ENCODE measurements at places on chromosomes 13 and 19. TPM values are rescaled to one million over a fixed set of nuclear protein-coding genes. Genes with fewer than 3 reads are reported as not detected.
A peak's percentile ranks its signal among the peaks of the same experiment; 100 is the strongest.

- no peak for DNase-seq
These were observed 9.6 kb downstream of the C19orf53 start for GRCh38 chr19:13783565-13784500.

The MAP2K2 gene
- polyA plus RNA-seq: 119 TPM

GRCh38 chr19:35115177-35115951 lies at the start of gene FXYD3:
Gene FXYD3, plus strand, starts transcription at chr19:35115823. Its CDS starts 3,554 bp downstream, at chr19:35119377.
- no peak for DNase-seq

GRCh38 chr19:58033741-58034476 lies at the start of gene ZSCAN1:
Gene ZSCAN1, plus strand, starts transcription at chr19:58034025. Its CDS starts 3,812 bp downstream, at chr19:58037837.
- DNase-seq: peak; percentile 50

- no peak for DNase-seq
These were observed 628.8 kb downstream of the SLITRK6 start for GRCh38 chr13:85170372-85170771.

DNA sequence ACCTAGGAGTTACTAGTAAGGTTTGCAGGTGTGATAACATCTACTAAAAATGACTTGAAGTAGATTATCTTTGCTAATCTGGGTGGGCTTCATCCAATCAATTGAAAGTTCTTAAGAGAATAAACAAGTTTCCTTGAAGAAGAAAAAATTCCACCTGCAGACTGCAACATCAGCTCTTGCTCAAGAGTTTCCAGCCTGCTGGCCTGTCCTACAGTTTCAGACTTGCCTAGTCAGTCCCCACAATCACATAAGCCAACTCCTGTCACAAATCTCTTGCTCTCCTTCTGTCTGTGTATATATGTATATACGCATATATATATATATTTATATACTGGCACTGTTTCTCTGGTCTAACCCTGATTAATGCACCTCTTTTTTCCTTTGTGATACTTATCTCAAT lies 67.3 kb upstream of the ITM2B start:
- DNase-seq: no peak

- no peak for DNase-seq
These were observed 84.9 kb downstream of the GNG7 start for GRCh38 chr19:2617393-2618165.

The TMEM38A gene
- 127 TPM for polyA plus RNA-seq

DNA sequence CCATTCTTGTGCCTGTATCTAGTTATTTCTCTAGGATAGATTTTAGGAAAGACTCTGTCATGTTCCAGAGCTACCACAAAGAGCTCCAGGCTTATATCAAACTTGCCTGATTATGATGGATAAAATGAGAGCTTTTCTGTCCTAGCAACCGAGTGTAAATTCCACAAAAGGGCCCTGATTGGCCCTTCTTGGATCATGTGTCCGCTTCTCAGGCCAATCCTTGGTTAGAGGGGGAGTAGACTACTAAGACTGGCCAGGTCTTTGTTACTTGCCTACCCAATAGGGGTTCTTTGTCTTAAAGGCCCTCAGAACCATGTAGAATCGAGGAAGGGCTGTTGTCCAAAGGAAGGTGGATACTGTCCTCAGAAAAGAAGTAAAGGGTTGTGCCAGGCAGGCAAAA lies 2.4 kb downstream of the DHX34 start:
- no peak for DNase-seq

DNA sequence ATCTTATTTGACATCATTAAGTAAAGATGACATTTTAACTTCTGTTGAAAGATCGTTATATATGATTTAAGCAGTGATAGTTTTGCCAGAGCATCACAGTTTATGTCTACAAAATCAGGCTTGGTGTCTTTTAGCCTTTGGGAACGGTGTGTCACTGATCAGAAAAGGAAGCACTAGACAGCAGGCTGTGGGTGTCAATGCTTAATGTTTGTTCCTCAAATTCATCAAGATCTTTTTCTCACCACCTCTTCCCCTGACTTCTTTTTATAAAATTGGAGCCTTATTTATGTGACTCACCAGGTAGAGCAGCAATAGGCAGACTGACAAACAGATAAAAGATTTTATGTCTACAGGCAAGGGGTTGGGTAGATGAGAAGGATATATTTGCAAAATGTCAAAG lies 1558.5 kb downstream of the EFNB2 start:
- DNase-seq: no peak

The HPN gene
- polyA plus RNA-seq: 0.23 TPM

The ISOC2 gene
- polyA plus RNA-seq: 36.2 TPM

GRCh38 chr19:44770550-44771257 lies 7.0 kb upstream of the CBLC start:
- no peak for DNase-seq

- DNase-seq: no peak
These were observed 359.2 kb downstream of the IRS2 start for GRCh38 chr13:109427148-109427547.

- no peak for DNase-seq
These were observed 4.5 kb upstream of the BAX start for GRCh38 chr19:48950159-48950558.

DNA sequence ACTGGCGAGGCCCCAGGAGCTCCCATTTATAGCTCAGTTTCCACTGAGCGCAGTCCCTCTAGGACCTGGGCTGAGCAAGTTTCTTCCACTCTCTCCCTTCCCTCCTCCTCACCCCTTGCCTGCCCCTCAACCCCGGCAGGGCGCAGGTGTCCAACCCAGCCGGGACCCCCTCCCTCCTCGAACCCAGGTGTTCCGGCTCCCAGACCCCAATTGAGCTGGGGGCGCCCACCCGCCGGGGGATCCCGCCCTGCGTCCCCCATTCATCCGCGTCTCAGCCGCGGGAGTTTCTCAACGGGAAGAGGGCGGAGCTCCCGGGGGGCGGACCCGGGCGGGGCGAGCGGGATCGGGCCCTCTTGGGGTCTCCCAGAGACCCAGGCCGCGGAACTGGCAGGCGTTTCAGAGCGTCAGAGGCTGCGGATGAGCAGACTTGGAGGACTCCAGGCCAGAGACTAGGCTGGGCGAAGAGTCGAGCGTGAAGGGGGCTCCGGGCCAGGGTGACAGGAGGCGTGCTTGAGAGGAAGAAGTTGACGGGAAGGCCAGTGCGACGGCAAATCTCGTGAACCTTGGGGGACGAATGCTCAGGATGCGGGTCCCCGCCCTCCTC lies at the start of gene KIRREL2:
Gene KIRREL2, plus strand, starts transcription at position 366 of the 604 bp plus-strand sequence. Its CDS starts 209 bp downstream, at position 575.
- DNase-seq: no peak

DNA sequence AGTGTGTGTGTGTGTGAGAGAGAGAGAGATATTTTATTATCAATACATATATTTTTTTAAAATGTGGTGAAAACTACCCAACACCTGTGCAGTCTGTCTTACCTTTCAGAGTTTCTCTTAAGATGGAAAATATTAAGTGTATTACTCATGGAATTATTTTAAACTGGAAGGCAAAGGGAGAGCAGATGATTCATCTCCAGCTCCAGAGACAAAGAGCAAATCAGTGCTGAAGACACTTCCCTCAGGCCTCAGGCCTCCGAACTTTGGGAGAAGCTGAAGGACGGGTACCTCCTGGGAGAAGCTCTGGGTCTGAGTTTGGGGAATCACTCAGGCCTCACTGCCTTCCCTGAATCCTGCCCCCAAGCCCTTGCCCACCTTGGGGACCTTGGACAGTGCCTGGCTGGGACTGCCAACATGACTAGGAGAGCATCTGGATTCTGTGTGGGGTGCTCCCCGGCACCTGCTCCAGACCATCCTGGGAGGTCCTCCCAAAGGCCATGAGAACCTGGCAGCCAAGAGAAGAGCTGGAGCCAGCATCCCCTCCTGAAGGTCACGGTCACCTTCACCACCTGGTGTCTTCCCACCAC lies 170.4 kb upstream of the UBL3 start:
- DNase-seq: no peak

DNA sequence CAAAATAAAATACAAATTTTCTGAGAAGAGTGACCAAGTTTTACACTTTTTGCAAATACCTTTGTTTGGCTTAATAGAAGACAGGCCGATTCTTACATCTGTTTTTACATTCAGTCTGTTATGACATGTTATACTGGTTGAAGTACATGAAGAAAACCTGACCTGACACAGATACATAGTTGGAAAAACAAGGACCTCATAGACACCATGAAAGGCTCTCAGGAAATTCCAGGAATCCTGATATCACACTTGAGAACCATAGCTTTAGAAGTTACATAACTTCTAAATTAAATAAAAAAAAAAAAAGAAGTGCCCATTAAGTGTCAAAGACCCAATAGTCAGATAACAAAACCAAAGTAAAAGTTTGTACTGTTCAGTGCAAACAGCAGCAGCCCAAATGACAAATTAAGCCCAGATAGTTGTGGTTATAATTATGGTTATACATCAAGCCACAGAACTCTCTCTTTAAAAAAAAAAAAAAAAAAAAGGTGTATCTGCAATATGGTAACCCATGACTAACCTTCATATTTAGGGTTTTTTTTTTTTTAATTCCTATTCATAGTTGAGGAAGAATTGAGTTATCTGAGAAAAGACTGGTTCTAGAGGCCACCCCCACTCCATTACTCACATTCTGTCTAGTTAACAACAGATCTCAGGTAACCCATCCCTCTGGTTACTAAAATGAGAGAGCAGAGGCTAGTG lies 19.8 kb downstream of the RBM26 start:
- no peak for DNase-seq

- no peak for DNase-seq
These were observed 1701.3 kb upstream of the PRR20A start for GRCh38 chr13:55439450-55439849.

The C19orf85 gene
- polyA plus RNA-seq: not detected

The DLL3 gene
- 0.10 TPM for polyA plus RNA-seq

DNA sequence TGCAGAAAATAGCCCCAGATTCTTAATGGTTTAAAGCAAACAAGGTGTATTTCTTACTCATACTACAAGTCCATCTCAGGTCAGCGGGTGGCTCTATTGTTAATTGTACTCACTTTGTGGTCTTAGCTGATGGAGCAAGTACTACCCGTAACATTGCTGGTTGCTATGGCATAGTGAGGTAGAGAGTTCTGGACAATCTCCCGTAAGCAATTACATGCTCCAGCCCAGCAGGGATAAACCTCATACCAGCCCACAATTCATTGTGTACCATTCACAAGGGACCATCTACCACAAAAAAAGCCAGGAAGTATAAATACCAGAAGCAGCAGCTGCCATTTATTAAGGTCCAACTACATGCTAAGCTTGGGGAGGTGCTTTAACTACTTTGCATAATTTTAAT lies 167.1 kb downstream of the PCDH9 start:
- DNase-seq: no peak

DNA sequence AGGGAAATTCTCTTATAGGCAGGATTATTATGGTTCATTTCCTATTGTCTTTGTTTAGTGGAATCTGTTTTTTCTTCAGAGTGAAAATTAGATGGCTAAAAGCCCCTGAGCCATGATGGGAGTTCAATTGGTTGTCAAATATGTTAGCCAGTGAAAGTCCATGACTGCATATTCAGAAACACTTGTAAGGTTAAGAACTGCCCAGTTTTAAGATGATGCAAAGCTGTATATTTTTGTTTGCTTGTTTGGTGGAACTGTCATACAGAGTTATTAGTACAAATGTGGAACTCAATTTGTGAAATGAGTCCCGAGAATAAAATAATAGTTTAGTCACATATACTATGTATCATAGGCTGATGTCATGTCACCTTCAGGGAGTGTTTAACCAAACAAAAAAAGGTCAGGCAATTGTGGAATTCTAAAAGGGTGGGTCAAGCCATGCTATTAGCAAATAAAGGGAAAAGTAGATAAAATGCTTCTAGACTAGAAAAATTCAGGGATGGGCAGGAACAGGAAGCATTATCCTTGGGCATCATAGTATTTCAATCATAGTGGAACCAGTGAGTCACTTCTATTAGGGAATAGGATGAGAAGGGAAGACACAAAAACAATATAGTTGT lies 248.3 kb upstream of the SLITRK1 start:
- no peak for DNase-seq

DNA sequence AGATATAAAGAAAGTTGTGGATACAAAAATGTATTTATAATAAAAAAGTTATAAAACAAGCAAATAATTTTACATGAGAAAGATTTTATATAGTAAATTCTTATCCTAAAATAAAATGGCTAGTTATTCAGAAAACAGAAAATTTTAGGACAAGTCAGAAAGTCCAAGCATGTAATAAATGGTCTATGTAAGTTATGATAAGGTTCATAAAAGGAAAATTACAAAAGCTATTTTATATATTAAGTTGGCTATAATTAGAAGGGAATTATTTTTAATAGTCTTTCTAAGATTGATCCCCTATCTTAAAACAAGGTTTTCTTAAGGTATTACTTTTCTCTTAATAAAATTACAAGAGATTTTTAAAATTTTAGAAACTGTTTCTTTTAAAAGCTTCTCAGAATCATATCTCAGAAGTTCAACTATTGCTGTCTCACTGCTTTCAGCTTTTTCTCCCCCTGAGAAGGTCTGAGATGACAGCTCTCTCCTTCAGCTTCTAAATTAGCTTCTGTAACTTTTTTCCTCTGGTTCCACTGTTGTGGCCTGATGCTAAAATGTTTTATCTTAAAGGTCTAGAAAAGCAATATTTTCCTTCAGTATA lies 8.7 kb downstream of the CCDC169 start:
- no peak for DNase-seq

DNA sequence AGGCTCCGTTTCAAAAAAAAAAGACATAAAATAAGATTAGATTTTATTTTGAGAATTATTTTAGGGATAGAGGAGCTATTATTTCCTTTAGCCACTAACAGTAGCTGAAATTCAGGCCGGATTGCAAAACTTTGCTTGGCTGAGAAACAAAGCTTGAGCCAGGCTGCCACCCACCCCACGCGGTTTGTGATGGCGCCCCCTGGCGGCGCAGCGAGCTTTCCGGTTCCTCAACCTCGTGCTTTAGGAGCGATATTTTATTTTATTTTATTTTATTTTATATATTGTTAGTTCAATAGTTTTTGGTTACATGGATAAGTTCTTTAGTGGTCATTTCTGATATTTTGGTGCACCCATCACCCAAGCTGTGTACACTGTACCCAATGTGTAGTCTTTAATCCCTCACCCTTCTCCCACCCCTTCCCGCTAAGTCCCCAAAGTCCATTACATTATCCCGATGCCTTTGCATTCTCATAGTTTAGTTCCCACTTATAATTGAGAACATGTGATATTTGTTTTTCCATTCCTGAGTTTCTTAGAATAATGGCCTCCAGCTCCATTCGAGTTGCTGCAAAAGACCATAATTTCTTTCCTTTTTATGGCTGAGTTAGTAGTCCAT lies 19.8 kb upstream of the CEACAM4 start:
- DNase-seq: no peak

GRCh38 chr13:39524795-39525194 lies 78.2 kb downstream of the LHFPL6 start:
- no peak for DNase-seq

The LHB gene
- not detected for polyA plus RNA-seq

The SLC8A2 gene
- polyA plus RNA-seq: 0.18 TPM
